ENCODE measurements at places on chromosomes 6 and 20.
A peak's percentile ranks its signal among the peaks of the same experiment; 100 is the strongest.

DNA sequence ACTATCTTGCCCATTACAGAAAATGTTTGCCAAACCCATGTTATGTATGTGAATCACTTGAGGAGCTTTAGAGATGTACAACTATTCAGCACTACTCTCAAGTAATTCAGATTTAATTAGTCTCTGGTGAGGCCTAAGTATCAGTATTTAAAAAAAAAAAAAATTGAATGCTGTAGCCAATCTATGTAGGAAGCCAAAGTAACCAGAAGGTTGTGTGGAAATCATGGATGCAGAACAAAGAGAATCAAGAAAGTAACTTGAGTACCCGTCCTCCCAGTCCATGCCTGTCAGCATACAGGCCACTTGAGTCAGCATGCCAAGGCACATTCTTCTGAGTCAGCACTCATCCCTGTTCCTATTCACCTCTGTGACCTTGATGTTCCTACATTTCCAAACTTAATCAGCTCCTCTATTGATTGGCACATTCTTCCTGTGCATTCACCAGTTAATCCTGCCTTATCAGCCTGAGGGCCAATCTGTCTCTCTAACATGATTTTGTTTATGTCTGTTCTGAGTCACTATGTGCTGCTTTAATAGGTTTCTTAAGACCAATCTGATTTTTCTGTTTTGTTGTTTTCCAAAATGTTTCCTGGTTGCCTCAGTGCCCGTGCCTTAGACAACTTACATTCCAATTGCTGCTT is 165.6 kb downstream of the KCNQ5 start:
- no peak for DNase-seq
- H3K27ac ChIP-seq, result no peak overlapping the region
- peaks cover 2% of the 10 kb centered on the region for H3K36me3 ChIP-seq
- no peaks in the 10 kb centered on the region for H3K4me1 ChIP-seq

GRCh38 chr20:36850759-36851158 is 25.2 kb upstream of the TLDC2 start:
- no peaks in the 10 kb centered on the region for H3K36me3 ChIP-seq
- H3K4me3 ChIP-seq, result no peak overlapping the region
- peaks cover 63% of the 10 kb centered on the region for H3K4me1 ChIP-seq
- H3K27me3 ChIP-seq, result no peaks in the 10 kb centered on the region
- no peak overlapping the region for H3K27ac ChIP-seq

DNA sequence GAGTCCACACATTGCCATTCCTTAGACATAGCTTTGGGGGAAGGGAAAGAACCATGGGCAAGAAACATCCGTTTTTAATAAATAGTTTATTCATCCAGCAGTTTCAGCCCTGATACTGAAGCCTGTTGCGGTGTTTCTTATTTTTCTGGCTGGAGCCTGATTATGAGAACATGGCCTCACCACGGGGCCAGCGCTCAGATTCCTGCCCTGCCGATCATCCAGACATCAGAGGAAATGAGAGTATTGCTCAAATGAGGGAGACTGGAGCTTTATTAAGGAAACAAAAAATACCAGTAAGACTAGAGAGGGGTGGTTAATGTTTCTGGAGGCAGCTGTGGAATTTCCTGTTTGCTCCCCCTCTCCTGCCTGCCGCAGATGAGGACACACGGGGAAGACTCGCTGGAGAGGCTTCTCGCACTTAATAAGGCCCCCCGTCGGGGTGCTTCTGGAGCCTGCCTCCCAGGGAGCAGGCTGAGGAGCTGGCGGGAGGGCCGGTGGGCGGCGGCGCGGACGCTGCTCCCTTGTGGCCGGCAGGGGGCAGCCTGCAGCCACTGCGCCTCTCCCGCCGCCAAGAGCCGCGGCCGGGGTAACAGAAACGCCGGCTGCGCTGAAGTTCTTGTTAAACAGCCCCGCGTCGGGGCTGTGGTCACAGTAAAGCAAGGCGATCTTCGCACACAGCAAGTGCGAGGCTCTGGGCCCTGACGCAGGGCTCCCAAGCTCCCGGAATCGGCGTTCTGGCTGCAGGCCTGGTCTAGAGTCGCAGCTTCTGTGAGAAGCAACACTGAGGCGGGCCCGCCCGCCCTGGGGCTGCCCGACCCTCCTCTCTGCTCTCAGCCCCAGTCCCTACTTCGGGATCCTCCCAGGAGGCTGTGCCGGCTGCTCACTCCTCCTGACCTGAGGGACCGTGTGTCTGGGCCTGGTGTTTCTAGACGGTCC is 17.5 kb downstream of the LEMD2 start:
- no peak overlapping the region for H3K27ac ChIP-seq
- peak; percentile 77 for DNase-seq
- no peak overlapping the region for H3K4me3 ChIP-seq
- H3K27me3 ChIP-seq, result peaks cover 7% of the 10 kb centered on the region

DNA sequence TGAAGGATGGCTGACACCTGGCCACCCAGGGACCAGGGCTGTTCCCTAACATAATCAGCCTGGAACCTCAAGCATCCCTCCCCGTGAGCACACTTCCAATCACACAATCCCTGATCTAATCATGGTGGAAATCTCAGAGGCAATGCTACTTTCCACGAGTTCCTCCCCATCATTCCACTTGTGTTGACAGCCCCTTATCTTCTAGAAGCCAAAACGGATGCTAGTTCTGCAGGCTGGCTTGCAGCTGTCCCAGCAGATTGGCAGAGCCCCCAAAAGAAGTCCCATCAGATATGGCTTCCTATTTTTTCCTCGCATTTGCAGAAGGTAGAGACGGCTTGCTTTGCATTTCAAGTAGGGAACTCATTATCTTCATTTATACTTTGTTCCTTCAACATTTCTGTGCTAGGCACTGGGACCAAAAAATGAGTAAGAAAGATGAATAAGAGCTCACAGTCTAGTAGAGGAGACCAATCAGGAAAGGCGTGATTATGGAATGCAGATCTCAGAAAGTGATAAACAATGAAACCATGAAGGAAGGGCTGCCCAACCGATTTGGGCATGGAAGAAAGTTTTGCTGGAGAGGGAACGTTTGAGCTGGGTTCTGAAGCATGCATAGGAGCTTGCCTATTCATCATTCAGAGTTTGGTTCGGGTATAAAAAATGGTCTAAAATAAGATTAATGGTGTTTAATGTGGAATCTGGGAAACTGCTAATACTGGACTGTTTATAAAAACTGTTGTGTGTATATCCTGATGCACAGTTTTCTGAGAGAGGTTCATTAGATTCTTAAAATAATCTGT is 44.6 kb upstream of the TBC1D7 start:
- H3K4me3 ChIP-seq, result no peak overlapping the region
- H3K4me1 ChIP-seq, result peaks cover 34% of the 10 kb centered on the region
- H3K27ac ChIP-seq, result no peak overlapping the region
- H3K27me3 ChIP-seq, result no peaks in the 10 kb centered on the region
- no peak for DNase-seq
- H3K36me3 ChIP-seq, result no peaks in the 10 kb centered on the region

DNA sequence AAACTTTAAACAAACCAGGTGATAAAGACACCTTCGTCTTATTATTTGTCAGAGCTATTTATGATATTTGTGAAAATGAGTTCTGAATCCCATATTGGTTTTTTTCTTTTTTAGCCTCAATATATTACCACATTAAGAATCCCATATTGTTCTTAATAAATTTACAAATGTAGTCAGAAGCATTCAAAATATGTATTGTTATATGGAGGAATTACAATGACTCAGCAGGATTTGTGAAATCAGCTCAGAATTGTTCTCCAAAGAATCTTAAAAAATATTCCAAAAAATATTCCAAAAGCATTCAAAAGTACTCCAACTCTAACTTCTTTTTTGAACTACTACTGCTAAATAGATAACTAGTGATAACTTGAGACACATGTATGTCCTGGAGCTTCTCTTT is 6.5 kb upstream of the ZNF343 start:
- no peak for DNase-seq
- no peaks in the 10 kb centered on the region for H3K4me1 ChIP-seq
- H3K27me3 ChIP-seq, result peaks cover 5% of the 10 kb centered on the region
- no peak overlapping the region for H3K27ac ChIP-seq
- H3K4me3 ChIP-seq, result no peak overlapping the region
- no peaks in the 10 kb centered on the region for H3K36me3 ChIP-seq

GRCh38 chr6:33420491-33421343 is 852 bp downstream of the SYNGAP1 start:
- no peak for DNase-seq
- no peak overlapping the region for H3K27ac ChIP-seq
- peaks cover 50% of the 10 kb centered on the region for H3K4me1 ChIP-seq
- peaks cover 3% of the 10 kb centered on the region for H3K27me3 ChIP-seq

GRCh38 chr20:24821391-24821790 is 127.7 kb upstream of the CST7 start:
- no peaks in the 10 kb centered on the region for H3K36me3 ChIP-seq
- no peak for DNase-seq
- H3K27ac ChIP-seq, result no peak overlapping the region
- H3K4me1 ChIP-seq, result no peaks in the 10 kb centered on the region
- H3K4me3 ChIP-seq, result no peak overlapping the region

DNA sequence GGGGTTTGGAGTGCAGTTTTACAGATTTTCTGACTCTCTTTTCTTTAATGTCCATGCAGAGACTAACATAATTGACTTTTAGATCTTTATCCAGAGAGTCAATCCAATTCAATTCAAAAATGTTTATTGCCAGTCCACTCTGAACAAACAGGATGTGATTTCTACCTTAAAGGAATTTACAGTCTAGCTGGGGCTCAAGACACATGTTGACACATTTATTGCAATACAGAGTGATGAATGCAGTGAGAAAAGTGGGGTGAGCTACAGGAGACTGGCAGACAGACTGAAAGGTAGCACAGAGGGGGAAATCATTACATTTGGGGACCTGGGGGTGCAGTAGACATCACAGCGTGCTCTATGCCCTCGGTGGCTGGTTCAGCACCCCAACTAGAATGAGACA is 193.9 kb downstream of the SLC24A3 start:
- no peaks in the 10 kb centered on the region for H3K36me3 ChIP-seq
- H3K27ac ChIP-seq, result no peak overlapping the region
- no peaks in the 10 kb centered on the region for H3K27me3 ChIP-seq
- no peaks in the 10 kb centered on the region for H3K4me1 ChIP-seq
- no peak overlapping the region for H3K4me3 ChIP-seq

Data from B cell (primary cell).